ENCODE measurements at places on chromosomes 5 and 9.

DNA sequence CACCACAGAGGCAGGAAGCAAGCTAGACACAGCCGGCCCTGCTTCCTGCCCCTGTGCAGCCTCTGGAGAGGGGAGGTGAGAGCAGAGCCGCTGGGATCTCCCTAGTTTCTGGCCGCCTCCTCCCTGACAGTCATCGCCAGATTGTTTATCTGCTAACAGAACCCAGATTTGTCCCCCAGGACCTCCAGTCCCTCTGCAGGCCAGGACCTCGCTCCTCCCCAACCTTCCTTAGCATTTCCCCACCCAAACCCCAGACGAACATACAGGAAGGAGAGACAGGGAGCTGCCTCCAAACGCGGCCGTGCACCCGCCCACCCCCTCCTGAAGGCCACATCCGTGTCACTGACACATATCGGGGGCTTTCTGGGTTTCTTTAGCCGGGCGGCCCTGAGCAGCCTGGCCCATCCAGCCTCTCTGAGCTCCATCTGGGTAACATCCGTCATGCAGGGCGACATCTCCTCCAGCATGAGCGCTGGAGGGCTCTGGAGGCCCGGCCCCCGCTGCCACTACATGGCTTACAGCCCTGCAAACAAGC is 47.5 kb downstream of the DBH start:
- no peaks in the 10 kb centered on the region for H3K36me3 ChIP-seq
- peak overlapping the region; percentile 51 for H3K27ac ChIP-seq
- H3K4me3 ChIP-seq: peak overlapping the region; percentile 16
- peaks cover 8% of the 10 kb centered on the region for H3K4me1 ChIP-seq
- peaks cover 15% of the 10 kb centered on the region for H3K27me3 ChIP-seq
- peak; percentile 42 for ATAC-seq

- H3K36me3 ChIP-seq: peaks cover 13% of the 10 kb centered on the region
- peaks cover 39% of the 10 kb centered on the region for H3K4me1 ChIP-seq
- peak overlapping the region; percentile 99 for H3K4me3 ChIP-seq
These were observed 1.1 kb upstream of the GAPVD1 start for GRCh38 chr9:125260561-125260960.

- H3K4me3 ChIP-seq: no peak overlapping the region
- H3K27me3 ChIP-seq: peaks cover 9% of the 10 kb centered on the region
- H3K27ac ChIP-seq: no peak overlapping the region
- peaks cover 8% of the 10 kb centered on the region for H3K4me1 ChIP-seq
These were observed 154.6 kb downstream of the FSTL4 start for GRCh38 chr5:133457439-133458355.

DNA sequence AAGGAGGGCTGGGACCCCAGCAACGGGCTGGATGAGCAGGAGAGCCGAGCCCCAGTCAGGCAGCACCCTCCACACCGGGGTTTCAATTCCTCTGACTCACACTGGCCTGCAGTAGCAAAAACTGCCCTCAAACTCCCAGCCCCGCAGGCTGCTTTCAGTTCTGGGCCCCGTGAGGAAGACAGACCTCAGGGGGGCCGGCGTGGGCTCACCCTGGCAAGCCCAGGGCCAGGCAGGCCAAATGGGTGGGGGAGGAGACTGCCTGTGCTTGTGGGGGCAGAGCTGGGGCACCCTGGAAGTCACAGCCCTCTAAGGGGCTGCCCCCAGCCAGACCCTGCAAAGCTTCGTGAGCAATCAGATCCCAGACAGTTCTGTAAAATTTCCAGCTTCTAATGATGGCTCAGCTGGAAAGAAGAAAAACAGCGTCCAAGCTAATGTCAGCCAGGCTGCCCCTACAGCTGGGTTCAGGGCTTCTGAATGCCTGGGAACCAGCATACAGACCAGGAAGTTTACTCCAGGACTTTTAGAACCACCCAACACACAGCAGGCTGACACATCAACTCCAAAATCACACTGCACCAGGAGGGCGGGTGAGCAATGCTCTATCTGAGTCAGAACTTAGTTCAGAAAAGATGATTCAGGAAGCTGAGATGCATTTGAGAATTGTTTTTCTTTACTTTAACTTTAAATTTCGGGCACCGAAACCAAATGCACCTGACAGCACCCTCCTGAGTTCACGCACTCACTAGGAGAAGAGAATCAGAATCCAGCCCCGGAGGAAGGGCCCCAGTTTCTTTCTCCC is 34.7 kb downstream of the LPCAT1 start:
- H3K36me3 ChIP-seq: peaks cover 90% of the 10 kb centered on the region
- no peaks in the 10 kb centered on the region for H3K27me3 ChIP-seq
- H3K4me3 ChIP-seq: peak overlapping the region; percentile 87
- ATAC-seq: peak; percentile 71
- peaks cover 100% of the 10 kb centered on the region for H3K4me1 ChIP-seq

- H3K27ac ChIP-seq: peak overlapping the region; percentile 94
- peak overlapping the region; percentile 74 for H3K4me3 ChIP-seq
These were observed 20.3 kb downstream of the LPCAT1 start for GRCh38 chr5:1503241-1504068.
